Activated CD8-positive, alpha-beta memory T cell treated with anti-CD3 and anti-CD28 coated beads for 48 hours (primary cell): ENCODE measurements at places on chromosomes 6 and 20.

- no peak for DNase-seq
These were observed 35.8 kb downstream of the SLC2A4RG start for GRCh38 chr20:63775096-63775978.

- DNase-seq = no peak
These were observed 109.3 kb downstream of the IBTK start for GRCh38 chr6:82138075-82138791.

DNA sequence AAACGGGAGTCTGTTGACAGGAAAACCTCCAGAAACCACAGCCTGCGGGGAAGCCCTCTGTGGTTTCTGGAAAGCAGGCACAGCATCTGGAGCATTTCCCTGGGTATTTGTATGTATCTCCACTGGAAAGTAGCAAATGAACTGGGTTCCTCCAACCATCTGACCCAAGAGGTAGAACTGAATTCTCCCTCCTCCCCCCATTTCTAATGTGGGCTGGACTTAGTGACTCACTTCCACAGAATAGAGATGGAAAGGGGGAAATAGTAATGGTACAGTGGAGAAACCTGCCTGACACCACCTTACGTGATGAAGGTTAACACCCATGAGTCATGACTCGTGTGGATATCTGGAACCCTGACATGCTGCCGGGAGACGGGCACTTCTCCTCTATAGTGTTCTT, 51.9 kb upstream of the XRN2 start:
- no peak for DNase-seq

- no peak for DNase-seq
These were observed 39.3 kb downstream of the GTF2H5 start for GRCh38 chr6:158207422-158207788.
